ENCODE measurements at places on chromosomes 1 and 21.

GRCh38 chr1:31715087-31715872, 11.5 kb upstream of the COL16A1 start:
- H3K27ac ChIP-seq, result peak overlapping the region; percentile 55
- peaks cover 22% of the 10 kb centered on the region for H3K27me3 ChIP-seq
- H3K4me3 ChIP-seq, result peak overlapping the region; percentile 73
- DNase-seq, result peak; percentile 95
- no peaks in the 10 kb centered on the region for H3K36me3 ChIP-seq

DNA sequence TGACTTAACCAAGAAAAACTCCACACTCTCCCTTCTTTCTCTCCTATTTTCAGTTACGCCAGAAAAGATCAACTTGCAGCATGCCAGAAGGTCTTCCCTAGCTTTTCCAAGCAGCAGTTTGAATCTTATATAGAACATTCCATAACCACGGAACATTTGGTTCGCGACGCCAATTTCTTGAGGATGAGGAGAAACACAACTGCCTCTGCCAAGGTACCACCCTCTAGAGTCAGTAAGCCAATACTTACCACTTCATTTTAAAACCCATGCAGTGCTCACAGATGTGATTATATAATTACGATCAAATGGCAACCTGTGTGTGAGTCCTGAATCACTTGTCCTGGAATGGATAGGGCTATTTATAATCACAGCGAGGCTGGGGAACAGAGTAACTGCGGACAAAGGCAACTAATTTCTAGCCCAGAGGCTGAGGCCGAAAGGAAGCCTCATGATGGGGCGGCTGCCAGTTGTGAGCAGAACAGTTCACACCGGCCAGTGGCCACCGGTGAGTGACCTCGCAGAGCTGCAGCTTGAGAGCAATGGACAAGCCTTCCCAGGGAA, 43.2 kb upstream of the BACE2 start:
- H3K4me3 ChIP-seq, result no peak overlapping the region
- no peaks in the 10 kb centered on the region for H3K36me3 ChIP-seq
- no peaks in the 10 kb centered on the region for H3K4me1 ChIP-seq
- H3K27me3 ChIP-seq, result peaks cover 3% of the 10 kb centered on the region
- H3K27ac ChIP-seq, result no peak overlapping the region

DNA sequence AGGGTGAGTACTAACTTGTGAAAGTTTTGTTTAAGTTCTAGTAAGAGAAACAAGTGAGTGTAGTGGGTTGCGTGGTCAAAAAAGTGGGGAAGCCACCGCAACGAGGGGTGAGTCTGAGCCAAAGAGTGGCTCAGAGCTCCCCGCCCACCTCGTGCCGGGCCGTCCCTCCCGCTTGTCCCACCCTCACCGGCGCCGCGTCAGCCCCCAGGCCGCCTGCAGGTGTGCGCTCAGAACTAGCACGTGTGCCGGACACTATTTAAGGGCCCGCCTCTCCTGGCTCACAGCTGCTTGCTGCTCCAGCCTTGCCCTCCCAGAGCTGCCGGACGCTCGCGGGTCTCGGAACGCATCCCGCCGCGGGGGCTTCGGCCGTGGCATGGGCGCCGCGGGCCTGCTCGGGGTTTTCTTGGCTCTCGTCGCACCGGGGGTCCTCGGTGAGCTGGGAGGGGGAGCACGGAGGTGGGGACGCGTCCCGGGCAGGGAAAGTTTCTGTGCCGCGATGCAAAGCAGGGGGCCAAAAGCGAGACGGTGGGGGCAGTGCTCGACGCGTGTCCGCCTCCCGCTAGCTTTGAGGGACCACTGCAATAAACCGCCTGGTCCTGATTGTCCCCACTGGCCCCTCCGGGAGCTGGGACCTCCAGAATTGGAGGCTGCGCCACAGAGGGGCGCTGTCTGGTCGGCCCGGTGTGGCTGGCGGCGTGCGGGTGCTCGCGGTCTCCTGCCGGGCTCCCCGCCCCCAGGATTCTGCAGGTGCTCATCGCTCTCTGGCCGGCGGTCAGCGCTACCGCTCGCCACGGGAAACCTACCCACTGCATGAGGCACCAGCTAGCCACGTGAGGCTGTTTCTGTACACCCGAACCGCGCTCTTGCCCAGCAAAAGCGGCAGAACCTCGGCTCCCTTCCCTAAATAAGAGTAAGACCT, at the start of gene CR2:
Gene CR2, plus strand, starts transcription at position 283 of the 919 bp plus-strand sequence. Its CDS starts 91 bp downstream, at position 374.
- no peak within 1 kb of the TSS for H3K27ac ChIP-seq
- H3K4me3 ChIP-seq, result peak within 1 kb of the TSS; percentile 12
- H3K27me3 ChIP-seq, result peaks cover 93% of the 10 kb centered on the region
- peaks cover 9% of the 10 kb centered on the region for H3K4me1 ChIP-seq

GRCh38 chr1:93608187-93609109, 73.2 kb downstream of the BCAR3 start:
- H3K27ac ChIP-seq, result peak overlapping the region; percentile 38
- no peaks in the 10 kb centered on the region for H3K27me3 ChIP-seq
- no peak overlapping the region for H3K4me3 ChIP-seq
- peaks cover 29% of the 10 kb centered on the region for H3K4me1 ChIP-seq
- no peaks in the 10 kb centered on the region for H3K36me3 ChIP-seq
- DNase-seq, result peak; percentile 62

DNA sequence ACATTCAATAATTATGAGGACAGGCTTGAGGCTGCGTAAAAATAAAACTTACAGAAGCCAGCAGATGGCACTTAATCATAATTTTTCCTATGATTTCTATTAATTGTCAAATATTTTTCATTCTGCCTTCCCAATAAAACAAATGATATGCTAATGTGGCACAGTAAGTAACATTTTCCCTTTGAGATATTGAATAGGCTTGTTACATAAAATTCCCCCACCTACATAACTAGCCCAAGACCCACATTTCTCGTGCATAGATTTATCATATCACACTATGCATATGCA, 55.4 kb upstream of the PTGFRN start:
- peaks cover 5% of the 10 kb centered on the region for H3K27me3 ChIP-seq
- peak overlapping the region; percentile 93 for H3K27ac ChIP-seq
- H3K36me3 ChIP-seq, result no peaks in the 10 kb centered on the region
- peaks cover 18% of the 10 kb centered on the region for H3K4me1 ChIP-seq
- no peak overlapping the region for H3K4me3 ChIP-seq

- no peaks in the 10 kb centered on the region for H3K36me3 ChIP-seq
- DNase-seq, result no peak
- H3K4me3 ChIP-seq, result no peak overlapping the region
- peaks cover 3% of the 10 kb centered on the region for H3K27me3 ChIP-seq
- H3K4me1 ChIP-seq, result no peaks in the 10 kb centered on the region
These were observed 100.5 kb upstream of the KCNK1 start for GRCh38 chr1:233513431-233513830.

DNA sequence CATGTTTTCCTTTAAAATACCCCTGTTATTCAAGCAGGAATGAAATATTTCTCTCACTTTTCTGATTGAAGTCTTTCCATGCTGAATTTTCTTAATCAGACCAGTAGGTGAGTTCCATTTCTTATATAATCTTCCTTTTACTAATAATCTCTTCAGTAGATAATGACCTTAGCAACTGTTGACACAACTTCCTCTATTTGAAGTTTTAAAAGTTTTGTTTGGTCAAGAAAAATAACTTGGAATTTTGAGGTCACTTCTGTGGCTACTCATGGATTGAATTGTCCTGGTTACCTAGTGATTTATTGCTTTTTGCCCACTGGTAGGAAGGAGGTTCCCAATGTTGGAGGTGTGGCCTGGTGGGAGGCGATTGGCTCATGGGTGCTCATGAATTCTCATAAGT, 70.6 kb upstream of the PAXBP1 start:
- H3K4me1 ChIP-seq, result no peaks in the 10 kb centered on the region
- no peak for DNase-seq
- H3K27ac ChIP-seq, result no peak overlapping the region
- peaks cover 8% of the 10 kb centered on the region for H3K27me3 ChIP-seq
- no peaks in the 10 kb centered on the region for H3K36me3 ChIP-seq

DNA sequence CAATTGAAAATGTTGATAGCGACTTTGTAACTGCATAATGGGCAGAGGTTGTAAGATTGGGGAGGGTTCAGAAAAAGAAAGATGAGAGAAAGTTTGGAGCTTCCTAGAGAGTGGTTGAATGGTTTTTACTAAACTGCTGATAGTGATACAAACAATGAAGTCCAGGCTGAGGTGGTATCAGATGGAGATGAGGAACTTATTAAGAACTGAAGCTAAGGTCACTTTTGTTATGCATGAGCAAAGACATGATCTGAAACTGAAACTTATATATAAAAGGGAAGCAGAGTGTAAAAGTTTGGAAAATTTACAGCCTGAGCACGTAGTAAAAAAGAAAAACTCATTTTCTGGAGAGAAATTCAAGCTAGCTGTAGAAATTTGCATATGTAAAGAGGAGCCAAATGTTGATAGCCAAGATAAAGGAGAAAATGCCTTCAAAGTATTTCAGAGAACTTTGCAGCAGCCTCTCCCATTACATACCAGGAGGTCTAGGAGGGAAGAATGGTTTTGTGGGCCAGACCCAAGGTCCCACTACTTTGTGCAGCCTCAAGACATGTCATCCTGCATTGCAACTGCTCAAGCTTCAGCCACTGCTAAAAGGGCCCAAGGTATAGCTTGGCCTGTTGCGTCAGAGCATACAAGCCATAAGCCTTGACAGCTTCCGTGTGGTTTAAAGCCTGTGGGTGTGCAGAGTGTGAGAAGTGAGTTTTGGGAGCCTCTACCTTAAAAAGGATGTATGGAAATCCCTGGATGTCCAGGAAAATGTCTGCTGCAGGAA, 843.9 kb downstream of the AMY1C start:
- H3K4me3 ChIP-seq, result no peak overlapping the region
- no peaks in the 10 kb centered on the region for H3K36me3 ChIP-seq
- no peak for DNase-seq
- H3K27me3 ChIP-seq, result no peaks in the 10 kb centered on the region
- no peaks in the 10 kb centered on the region for H3K4me1 ChIP-seq
